T-helper 2 cell treated with Interferon-gamma antibody and Interleukin-4, amounts not matched to agents 5 μg/mL and 100 μg/mL, for 36 hours (primary cell): ENCODE measurements at places on chromosomes 3 and 15.

DNA sequence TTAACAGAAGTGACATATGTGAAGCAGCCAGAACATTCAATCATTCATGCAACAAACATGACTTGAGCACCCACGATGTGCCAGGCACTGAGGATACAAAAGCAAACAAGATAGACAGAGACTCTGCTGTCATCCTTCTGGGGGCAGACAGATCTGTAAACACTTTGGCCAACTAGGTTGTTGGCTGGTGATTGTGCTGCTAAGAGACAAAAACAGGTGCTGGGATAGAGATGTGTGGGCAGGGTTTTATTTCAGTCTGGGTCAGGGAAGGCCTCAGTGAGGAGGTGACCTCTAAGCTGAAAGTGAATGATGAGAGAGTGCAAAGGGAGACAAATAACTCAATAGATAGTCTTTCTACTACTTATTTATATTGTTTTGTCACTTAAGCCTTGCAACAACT lies 147.0 kb upstream of the VEPH1 start:
- no peak for DNase-seq

DNA sequence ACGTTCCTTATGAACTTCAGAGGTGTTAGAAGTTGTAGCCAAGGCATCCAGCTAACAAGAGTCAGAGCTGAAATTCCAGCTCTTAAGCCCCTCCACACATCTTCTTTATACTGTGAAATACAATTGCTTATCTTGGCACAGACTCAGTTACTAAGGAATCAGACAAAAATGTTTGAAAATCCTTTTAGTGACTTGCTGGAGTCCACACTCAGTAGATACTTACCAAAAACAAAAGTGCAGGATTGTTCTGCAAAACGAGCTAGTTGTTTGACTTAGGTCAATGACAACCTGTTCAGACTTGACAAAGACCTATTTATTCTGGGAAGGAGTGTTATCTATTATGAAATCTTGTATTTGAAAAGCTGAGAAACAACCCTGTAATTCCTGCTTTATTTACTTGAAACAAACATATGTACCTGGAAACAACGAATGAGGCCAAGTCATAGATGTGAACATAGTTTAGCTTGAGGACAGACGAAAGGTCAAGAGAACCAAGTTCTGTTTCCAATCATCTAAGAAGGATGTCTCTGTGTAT lies 38.5 kb downstream of the B3GNT5 start:
- DNase-seq = no peak

GRCh38 chr3:83769791-83770663 lies 1188.8 kb upstream of the CADM2 start:
- no peak for DNase-seq

GRCh38 chr3:97928986-97929385 lies 43.2 kb downstream of the RIOX2 start:
- no peak for DNase-seq
